ENCODE measurements at places on chromosomes 12 and 14.

DNA sequence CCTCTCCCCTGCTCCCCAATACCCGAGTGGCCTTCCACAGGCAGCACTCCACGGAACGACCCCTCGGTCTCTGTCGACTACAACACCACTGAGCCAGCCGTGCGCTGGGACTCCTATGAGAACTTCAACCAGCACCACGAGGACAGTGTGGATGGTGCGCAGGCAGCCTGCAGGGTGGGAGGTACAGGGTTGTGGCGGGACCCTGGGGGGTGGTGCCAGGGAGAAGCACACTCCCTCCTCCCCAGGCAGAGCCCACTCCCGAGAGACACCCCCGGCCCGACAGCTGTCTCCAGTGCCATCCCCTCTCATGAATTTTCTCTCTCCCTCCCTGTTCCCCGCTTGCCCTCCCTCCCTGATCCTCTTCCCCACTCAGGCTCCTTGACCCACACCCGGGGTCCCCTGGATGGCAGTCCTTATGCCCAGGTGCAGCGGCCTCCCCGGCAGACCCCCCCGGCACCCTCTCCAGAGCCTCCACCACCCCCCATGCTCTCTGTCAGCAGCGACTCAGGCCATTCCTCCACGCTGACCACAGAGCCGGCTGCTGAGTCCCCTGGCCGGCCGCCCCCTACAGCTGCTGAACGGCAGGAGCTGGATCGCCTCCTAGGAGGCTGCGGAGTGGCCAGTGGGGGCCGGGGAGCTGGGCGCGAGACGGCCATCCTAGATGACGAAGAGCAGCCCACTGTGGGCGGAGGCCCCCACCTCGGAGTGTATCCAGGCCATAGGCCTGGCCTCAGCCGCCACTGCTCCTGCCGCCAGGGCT is 9.0 kb downstream of the TNS2 start:
- no peak for DNase-seq

- no peak for DNase-seq
Measured at GRCh38 chr12:114888928-114889584, 205.1 kb upstream of the TBX3 start.

- no peak for DNase-seq
Measured at GRCh38 chr12:40794087-40794486, 101.8 kb downstream of the CNTN1 start.

DNA sequence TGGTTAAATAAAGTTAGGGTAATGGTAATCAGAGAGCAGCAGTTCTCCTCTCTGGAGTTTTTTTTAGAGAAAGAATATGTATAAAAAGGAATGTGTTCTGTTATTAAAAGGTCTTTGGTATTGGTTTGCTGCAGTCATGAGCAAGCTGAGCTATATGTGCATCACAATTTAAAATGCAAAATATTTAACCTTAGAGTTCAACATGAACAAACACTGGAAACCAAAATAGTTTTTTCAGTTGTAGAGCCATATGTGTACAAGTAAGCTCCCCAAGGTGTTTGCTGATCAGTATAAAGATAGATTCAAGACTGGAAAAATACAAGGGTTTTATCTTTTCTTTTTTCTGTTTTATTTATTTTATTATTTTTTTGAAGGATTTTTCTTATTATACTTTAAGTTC is 245.0 kb downstream of the NUBPL start:
- no peak for DNase-seq

DNA sequence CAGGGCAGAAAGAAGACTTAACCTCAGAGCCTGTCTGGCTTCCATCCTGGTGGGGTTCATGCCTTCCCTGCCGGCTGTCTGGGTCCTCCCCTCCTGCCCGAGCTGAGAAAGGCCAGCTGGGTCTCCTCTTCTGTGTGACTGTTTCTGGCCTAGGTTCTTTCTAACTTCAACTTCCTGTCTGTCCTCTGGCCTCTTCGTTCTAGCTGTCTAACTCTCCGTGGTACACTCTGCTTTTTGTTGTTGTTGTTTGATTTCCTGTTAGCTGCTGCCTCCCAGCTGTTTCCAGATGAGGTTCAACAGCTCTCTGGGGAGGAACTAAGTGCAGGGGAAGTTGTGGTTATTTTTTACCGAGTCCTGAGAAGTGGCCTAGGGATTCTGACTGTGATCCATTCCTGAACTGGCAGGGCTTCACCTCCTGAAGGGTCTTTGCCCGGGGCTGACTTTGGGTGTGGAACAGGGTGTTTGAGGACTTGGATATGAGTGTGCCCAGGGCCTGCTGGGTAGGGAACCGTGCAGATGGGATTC is 3.2 kb downstream of the MLXIP start:
- DNase-seq: peak; percentile 50

DNA sequence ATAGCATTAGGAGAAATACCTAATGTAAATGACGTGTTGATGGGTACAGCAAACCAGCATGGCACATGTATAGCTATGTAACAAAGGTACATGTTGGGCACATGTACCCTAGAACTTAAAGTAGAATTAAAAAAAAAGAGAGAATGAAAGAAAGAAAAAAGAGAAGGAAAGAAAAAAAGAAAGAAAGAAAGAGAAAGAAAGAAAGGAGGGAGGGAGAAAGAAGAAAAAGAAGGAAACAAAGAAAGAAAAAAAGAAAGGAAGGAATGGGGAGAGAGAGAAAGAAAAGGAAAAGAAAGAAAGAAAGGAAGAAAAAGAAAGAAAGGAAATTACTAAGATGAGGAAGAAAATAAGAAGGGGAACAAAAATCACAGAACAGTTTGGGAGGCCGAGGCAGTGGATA is 925.5 kb downstream of the LRFN5 start:
- no peak for DNase-seq

- no peak for DNase-seq
Measured at GRCh38 chr12:32159925-32160324, 53.3 kb downstream of the BICD1 start.

DNA sequence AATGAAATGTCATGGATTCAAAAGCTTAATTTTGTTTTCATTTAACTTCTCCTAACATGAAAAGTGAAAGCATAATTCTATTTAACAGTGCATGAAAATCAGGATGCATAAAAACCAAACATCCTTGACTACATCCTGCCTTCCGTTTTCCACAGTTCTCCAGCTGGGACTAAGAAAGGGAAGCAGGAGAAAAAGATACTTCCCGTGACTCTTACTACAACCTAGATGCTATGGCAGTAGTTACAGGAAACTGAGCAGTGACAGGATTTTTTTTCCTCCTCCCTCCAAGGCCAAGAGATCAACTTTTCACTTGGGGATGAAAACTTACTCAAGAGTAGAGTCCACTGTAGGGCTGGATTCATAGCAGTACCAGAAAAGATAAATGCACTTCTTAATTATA is 2.6 kb downstream of the EXOC5 start:
- no peak for DNase-seq

- no peak for DNase-seq
Measured at GRCh38 chr14:92645841-92646478, 102.5 kb downstream of the LGMN start.

GRCh38 chr14:95346820-95347219 is 27.1 kb upstream of the CLMN start:
- no peak for DNase-seq

- DNase-seq: no peak
Measured at GRCh38 chr14:95331708-95332408, 12.2 kb upstream of the CLMN start.

GRCh38 chr14:99647411-99647810 is 2.5 kb downstream of the HHIPL1 start:
- DNase-seq: no peak

DNA sequence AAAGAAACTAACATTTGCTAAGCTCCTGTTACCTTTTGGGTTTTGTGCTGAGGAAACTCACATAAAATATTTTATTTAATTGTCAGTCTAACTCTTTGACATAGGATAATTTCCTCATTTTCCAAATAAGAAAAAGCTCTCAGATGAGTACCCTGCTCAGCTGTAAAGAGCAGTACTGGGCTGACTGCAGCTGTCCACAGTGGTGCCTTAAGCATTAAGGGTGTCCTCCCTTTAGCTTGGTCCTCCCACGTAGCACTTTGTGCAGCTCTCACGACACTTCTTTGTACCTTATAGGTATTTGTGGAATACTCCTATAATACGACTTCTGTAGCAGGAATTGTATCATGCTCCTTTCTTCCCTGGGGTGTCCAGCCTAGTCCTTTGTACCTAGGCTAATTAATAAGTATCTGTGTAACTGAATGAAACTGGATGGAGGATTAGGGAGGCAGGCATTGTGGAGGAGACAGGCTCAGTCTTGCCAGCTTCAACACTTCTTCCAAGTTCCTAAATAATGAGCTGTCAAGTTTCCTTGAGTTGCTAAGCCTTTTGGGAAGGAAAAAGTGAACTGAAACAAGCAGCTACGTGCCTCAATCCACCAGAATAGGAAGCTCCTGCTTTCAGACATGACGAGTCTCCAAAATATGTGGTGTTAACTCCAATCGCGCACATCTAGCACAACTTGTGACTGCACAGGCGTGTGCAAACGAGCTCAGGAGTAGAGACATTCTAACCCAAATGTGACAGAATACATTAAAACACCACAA is 123.0 kb downstream of the SLC38A4 start:
- DNase-seq: no peak

DNA sequence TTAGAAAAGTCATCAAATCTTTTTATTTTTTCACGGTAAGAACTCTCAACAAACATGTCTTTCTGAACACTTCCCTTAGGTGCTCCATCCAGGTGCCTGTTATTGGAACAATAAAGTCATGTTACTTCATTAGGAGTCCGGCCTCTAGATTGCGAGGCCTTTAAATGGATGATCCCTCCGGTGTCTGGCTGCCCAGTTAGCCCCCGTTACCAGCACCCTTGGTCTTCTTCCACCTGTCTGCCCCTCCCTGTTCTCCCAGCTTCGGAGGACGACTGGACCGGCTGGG is 593 bp upstream of the PA2G4 start:
- DNase-seq: no peak

DNA sequence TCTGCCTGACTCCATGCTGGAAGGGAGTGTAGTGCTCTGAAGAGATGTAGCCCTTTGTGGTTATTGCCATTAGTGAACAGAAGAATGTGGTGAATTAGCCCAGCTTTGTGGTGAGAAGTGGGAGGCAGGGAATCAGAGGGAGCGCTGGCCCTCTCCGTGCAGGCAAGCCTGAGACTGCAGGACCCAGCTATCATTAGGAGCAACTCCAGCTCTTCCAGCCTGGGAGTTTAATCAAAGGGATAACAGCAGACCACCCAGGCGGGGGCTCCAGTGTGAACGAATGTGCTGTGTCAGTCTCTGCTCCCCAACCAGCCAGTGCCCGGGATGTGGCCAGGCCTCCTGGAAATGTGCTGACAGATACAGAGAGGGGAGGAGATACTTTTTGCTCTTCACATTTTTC is 142.7 kb downstream of the TTLL5 start:
- DNase-seq: no peak

GRCh38 chr12:6840330-6840729 is 395 bp upstream of the GNB3 start:
- no peak for DNase-seq

- no peak for DNase-seq
Measured at GRCh38 chr12:77005611-77006098, 59.7 kb downstream of the E2F7 start.

- peak; percentile 38 for DNase-seq
Measured at GRCh38 chr14:64196814-64197411, 97.3 kb downstream of the ESR2 start.

DNA sequence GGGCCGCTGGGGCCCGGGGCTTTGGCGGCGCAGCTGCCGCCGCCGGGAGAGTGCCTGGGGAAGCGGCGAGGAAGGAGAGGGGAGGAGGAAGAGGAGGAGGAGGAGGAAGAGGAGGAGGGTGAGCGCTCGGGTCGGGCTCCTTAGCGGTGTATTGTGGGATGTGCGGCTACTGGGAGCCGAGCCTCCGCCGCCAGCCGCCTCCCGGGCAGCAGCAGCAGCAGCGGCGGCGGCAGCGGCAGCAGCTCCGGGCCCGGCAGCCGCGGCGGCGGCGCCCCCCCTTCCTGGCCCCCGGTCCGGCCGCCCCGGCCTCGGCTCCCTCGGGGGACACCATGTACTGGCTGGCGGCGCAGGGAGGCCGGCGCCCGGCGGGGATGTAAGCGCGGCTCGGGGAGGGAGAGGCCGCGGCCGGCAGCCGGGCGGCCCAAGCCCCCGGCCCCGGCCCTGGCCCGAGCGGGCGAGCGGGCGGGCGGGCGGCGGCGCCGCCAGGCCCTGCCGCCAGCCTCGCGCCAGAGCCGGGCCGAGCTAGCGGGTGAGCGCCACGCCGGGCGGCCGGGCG is at the start of gene SETD1B:
TSS of gene SETD1B (plus strand) at position 149 of the 556 bp plus-strand sequence. CDS start 729 bp downstream, outside the sequence.
- peak; percentile 67 for DNase-seq

DNA sequence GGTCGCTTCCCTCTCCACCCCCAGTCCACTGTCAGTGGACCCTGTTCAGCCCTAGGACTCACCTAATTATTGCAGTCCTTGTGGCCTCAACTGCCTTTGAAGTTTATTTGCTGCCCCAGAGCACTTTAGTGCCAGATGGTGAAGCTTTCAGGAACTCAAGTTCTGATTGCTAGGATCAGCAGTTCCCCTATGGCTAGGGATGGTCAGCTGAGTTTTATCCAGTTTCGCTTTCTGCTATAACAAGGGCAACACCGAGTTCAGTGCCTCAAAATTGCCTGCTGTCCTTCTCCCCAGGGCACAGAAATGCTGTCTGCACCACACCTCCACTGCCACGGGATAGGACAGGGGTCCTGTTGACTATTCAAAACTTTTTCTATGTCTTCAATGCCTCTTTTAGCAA is 295.0 kb downstream of the GPHN start:
- no peak for DNase-seq

DNA sequence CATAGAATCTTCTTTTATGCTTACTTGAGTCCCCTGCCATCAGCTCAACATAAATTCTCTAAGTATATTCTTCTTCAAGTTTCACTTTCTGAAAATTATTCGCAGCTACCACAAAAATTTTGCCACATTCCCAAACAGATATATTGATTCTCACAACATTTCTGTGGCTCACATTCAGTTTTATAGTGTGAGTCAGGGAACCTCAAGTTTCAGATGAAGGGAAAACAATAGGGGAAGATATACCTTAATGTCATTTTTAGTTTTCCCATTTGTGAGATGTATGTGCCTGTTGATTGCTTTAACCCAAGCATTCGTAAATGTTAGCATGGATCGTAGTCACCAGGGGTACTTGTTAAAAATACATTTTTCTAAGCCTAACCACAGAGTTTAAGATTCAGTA is 465.8 kb downstream of the CCER1 start:
- DNase-seq: no peak

DNA sequence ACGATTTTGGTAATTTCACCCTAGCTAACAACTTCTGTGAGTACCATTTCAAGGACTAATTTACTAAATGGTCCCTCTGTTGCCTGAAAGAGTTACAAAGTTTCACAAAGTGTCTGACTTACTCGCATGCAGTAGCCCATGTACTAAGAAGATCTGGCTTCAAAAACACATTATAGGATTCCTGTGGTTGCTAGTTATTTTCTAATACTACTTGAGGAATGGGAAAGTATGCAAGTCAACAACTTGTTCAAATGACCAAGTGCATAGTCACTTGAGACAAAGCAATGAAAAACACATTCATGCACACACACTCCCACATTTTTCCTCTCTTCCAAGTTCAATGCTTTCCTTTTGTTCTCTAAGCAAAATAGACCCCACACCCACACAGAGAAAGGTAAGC is 219.7 kb upstream of the TMPO start:
- no peak for DNase-seq

DNA sequence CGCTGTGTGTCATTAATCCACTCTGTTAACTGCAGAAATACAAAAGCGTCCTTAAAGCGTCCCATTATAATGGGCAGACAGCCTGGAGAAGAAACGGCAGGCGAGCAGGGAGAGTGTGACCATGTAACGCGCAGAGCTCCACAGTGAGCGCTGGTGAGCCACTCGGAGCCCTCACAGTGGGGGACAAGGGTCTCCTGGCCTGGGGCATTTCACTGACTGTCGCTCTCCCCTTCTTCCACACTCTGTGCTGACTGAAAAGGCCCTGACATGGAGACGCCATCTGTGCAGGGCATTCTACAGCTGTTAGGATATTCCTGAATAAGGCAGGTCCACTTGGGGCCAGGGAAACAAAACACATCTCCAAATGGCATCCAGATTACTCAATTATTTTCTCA is 24.2 kb downstream of the CCDC92 start:
- DNase-seq: no peak
